ENCODE measurements at places on chromosomes 5 and 9.

DNA sequence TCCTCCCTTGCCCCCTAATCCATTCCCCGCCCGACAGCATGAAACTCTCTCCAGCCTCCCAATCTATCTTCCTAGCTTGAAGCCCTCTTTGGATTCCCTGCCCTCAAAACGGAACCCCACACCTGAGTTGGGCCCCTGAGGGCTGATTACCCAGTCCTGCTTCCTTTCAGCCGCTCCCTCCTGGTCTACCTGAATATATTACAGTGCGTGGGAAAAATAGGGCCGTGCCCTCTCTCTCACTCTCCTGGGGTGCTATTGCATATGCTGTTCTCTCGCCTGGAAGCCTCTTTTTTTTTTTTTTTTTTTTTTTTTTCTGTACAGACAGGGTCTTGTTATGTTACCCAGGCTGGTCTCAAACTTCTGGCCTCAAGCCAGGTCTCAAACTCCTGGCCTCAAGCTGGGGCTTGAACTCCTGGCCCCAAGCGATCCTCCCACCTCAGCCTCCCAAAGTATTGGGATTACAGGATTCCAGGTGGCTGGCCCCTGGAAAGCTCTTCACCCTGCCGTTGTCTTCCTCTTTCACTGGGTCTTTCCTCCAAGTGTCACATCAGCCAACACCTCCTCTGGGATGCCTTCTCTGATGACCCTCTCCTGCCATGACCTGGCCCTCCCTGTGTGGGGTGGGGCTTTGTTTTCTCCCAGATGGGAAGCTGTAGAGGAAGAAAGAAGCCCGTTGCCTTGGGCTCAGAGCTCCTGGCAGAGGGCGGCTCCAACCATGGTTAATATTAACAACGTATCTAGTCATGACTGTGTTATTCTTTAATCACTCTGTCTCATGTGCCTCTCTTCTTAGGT is 8.2 kb downstream of the DNM1 start:
- DNase-seq = no peak

DNA sequence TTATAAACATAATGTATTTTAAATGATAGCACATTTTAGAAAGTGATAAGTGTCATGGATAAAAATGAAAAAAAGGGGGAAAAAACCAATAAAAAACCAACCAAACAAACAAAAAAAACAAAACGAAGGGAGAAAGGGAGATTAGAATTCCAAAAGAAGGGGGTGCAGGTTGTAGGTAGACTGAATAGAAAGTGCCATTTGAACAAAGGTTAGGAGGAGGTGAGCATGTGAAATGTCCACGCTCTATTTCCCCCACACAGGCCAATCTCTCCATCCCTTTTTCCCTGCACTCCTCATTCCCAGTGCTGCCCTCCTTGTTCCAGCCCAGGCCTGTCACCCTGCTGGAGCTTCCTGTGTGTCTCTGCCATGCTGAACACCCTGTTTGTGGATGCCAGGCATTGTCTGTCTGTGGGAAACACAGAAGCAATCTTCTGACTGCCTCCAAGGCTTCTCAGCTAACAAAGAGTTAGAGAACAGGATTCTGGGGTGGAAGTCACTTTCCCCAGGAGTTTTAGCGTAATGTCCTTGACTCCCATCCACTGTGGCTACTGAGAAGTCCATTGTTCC is 138.8 kb downstream of the ADAMTS16 start:
- DNase-seq = no peak

DNA sequence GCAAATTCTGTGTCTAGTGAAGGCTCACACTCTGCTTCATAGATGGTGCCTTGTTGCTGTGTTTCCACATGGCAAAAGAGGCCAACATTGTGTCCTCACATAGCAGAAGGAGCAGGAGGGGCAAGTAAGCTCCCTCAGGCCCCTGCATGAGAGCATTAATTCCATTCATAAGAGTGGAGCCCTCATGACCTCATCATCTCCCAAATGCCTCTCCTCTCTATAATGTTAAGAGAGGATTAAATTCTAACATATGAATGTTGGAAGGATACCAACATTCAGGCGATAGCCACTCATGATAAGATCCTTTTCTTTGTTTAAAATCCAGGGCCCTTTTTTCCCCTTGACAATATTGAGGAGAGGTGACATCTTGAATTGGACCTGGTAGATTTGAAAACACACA is 35.2 kb upstream of the PAM start:
- DNase-seq = no peak

DNA sequence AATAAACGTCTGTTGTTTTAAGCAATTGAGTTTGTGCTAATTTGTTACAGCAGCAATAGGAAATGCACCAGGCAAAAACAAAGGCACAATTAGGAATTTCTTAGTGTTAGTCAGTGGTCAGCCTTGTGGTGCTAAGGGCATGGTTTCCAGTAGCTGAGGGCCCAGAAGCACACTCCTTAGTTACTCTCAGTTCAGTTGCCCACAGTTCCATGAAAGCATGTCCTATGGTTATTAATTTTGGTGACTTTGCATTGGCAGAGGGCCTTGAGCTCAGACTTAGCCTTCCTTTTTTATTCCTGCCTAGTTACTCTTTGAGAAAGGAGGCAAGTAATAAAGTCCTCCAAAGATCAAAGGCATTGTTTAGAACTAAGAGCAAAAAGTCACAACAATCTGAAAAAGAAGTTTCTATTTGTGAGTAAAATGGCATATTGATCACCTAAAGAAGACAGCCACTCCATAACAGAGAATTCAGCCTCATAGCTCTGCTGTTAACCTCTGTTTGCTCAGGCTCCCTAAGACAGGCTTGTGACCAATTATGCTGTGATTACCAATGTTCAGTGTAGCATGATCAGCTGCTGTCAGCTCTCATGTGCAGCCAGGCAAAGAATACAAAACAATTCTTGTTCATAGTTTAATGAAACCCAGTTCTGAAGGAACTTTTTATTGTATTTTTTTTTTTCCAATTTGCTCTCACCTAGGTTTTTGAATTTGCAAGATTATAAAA is 57.0 kb upstream of the MROH2B start:
- no peak for DNase-seq

GRCh38 chr9:114434878-114435311 is 47.1 kb upstream of the AKNA start:
- no peak for DNase-seq

- DNase-seq = no peak
Measured at GRCh38 chr9:97788763-97789663, 64.0 kb upstream of the FOXE1 start.

DNA sequence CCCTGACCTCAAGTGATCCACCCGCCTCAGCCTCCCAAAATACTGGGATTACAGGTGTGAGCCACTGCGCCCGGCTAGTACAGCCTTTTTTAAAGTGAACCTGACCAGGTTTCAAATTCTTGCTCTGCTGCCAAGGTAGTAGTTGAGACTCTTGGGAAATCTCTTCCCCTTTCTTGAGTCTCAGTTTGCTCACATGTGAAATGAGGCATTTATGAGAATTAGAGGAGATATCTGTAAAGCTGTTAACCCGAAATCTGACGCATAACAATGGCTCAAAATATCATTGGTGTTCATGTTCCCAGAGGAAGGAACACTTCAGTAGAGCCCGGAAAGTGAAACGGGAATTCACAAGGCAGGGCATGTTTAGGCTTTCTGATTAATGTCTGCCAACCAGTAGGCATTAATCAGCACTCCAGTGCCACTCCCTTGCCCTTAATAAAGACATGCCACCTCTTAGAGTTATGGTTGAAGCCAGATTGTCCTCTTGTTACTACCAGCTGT is 1.5 kb downstream of the ARPC5L start:
- DNase-seq = no peak

DNA sequence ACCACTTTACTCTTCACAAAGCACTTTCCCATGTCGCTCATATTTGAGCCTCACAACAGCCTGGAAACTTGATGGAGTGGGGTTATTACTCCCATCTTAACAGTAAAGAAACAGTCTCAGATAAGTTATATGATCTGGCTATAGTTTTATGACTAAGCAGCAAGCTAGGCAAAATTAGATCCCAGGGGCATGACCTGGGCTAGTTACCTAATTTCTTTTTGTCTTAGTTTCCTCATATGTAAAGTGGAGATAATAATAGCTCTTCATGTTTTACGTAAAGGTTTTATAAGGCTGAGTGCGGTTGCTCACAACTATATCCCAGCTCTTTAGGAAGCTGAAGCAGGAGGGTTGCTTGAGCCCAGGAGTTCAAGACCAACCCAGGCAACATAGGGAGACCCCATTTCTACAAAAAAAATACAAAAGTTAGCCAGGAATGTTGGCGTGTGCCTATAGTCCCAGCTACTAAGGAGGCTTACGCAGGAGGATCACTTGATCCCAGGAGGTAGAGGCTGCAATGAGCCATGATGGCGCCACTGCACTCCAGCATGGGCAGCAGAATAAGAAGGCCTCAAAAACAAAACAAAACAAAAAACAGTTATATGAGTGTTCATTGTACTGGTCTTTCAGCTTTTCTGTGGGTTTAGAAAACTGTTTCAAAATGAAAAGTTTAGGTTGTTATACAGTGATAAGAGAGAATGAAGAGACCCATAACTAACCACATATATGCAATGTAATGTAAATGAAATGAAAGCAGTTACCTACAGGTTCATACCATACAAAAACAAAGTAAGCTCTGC is 6.5 kb upstream of the PLIN2 start:
- no peak for DNase-seq

DNA sequence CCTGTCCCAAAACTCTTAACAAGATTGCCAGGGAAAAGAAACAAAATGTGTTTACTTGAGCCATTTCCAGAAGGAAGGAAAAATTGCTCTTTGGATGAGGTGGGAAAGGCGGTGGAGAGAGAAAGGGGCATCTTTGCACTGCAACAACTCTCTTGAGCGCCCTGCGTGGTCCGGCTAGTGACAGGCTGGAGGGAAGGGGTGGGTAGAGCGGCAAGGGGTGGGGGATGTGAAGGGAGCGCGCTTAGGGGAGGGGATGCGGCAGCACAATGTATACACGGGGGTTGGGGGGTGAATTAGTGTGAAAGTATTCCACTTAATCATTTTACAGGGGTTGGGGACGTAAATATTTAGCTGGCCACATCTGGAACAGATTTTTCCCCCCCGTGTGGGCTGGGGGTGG is 1.3 kb downstream of the FGF10 start:
- no peak for DNase-seq

GRCh38 chr5:66438087-66438486 is 158.1 kb upstream of the MAST4 start:
- no peak for DNase-seq

DNA sequence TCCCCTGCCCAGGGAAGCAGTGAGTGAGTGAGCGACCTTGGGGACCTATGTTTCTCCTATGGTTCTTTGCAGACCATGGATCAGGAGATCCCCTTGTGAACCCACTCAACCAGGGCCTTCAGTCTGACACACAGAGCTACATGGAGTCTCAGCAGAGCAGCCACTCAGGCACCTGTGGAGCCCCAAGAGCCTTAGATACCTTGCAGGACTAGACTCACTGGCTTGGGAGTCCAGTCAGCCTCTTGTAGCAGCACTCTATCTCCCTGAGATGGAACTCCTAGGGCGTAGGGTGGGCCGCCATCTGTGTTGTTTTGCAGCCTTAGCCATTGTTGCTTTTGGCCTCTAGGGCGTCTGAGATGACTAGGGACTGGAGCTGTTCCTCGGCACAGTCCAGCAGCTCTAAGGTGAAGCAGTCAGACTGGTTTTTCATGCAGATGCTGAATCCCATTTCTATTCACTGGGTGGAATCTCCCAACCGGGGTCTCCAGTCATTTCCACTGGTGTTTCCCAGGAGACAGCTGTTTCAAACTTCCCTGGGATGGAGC is 284.6 kb upstream of the RPS23 start:
- no peak for DNase-seq

GRCh38 chr5:24789611-24790351 is 145.0 kb upstream of the CDH10 start:
- no peak for DNase-seq

- DNase-seq = no peak
Measured at GRCh38 chr5:157362982-157363381, 97.0 kb upstream of the NIPAL4 start.

- no peak for DNase-seq
Measured at GRCh38 chr9:69963803-69964202, 79.8 kb upstream of the MAMDC2 start.

DNA sequence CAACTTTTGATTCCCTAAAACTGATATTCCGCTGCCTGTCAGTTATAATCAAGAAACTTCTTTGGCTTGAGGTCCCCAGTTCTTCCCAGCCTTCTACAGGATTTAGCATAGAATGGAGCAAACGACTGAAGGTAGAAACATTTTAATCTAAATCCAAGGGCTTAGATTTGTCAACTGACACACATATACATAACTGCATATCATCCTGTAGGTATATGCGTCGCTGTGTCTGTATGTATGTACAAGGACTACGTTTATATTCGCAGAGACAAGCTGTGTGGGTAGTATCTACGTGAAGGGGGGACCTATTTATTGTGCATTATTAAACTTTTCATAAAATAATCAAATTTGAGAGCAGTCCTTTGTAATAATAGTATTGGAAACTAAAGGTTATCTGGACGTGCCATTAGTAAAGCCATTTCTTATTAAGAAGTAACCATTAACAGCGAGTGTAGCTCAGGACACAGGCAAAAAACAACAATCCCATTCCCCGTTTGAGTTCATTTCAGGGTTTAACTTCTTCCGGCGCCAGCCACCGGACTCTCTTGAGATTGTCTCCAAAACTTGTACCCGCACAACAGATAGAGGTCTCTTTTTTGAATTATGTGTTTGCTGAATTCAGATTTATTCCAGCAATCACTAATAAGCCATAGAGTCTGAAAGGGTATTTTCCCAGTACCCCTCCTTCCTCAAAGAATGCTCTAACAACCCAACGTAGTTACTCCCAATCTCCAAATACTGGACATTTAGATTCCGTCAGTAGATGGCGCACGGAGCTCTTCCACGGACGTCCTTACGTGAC is 2.1 kb upstream of the MLLT3 start:
- no peak for DNase-seq

DNA sequence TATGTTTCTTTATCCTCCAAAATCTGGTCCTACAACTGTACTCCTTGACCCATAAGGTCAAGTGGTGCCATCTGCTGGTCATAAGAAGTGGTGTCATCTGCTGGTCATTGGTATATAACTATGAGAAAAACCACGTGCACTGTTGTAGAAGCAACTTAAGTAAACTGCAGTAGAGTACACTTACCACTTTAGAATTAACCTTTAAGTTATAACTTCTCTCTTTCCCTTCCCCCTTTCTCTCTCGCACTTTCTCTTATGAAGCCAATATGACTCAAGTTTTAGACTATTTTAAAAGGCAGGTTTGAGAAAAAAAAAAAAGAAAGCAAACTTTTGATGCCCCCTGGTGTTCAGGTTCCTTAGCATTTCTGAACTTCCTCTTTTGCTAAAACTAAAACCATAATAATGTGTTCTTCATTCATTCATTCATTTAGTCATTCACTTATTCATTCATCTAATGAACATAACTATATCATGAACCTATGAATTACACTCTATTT is 12.8 kb upstream of the MTAP start:
- no peak for DNase-seq

GRCh38 chr9:108245901-108246300 is 609.9 kb downstream of the ACTL7B start:
- no peak for DNase-seq

- DNase-seq = no peak
Measured at GRCh38 chr5:94690778-94691177, 72.3 kb downstream of the SLF1 start.

- no peak for DNase-seq
Measured at GRCh38 chr5:95759634-95760033, 28.5 kb downstream of the RHOBTB3 start.
